Fibroblast of lung (primary cell): ENCODE measurements at places on chromosomes 7 and 10. TPM values are rescaled to one million over a fixed set of nuclear protein-coding genes. Genes with fewer than 3 reads are reported as not detected.

MRPS33 gene
- 30.6 and 40.1 TPM in 2 replicates for total RNA-seq

MYH16 gene
- not detected in 2 replicates for total RNA-seq

GRCh38 chr10:124543971-124544370 lies 82.3 kb downstream of the LHPP start:
- H3K27me3 ChIP-seq, result no peaks in the 10 kb centered on the region
- no peak overlapping the region for H3K4me3 ChIP-seq
- H3K36me3 ChIP-seq, result no peaks in the 10 kb centered on the region
- DNase-seq, result no peak
- H3K27ac ChIP-seq, result no peak overlapping the region
- no peaks in the 10 kb centered on the region for H3K4me1 ChIP-seq

DNA sequence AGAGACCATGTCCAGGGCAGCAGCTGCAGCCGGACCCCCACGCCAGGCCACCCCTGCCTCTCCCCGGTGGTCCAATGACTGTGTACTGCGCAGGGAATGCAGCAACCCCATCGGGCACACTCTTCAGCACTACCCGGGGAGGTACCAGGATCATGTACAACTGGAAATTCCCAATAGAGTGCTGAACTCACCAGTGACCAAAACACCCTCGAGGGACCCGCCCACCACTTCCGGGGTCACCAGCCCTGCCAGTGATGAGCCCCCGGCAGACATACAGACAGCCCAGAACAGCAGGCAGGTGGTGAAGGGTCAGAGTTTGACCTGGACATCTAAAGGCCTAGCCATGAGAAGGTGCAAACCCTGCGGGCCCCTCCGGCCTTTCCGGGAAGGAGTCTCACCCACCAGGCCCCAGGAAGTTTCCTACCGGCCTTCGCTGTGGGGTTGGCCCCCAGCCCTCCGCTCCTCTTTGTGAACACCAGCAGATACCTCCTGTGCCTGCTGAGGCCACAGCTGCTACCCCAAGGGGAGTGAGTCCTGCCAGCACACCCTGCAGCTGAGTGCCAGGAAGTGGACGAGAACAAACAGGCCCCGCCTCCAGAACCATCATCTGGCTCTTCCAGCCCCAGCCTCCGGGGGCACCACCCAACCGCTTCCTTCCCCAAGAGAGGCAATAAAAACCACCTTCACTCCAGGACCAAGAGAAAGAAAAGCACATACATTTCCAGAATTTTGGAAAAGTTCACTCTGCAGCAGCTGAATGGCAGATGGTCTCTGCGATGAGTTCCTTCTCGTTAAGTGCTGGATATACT lies 5.0 kb upstream of the ANKRD61 start:
- H3K27ac ChIP-seq, result no peak overlapping the region
- DNase-seq, result peak; percentile 4
- no peaks in the 10 kb centered on the region for H3K27me3 ChIP-seq
- H3K4me1 ChIP-seq, result no peaks in the 10 kb centered on the region

DNA sequence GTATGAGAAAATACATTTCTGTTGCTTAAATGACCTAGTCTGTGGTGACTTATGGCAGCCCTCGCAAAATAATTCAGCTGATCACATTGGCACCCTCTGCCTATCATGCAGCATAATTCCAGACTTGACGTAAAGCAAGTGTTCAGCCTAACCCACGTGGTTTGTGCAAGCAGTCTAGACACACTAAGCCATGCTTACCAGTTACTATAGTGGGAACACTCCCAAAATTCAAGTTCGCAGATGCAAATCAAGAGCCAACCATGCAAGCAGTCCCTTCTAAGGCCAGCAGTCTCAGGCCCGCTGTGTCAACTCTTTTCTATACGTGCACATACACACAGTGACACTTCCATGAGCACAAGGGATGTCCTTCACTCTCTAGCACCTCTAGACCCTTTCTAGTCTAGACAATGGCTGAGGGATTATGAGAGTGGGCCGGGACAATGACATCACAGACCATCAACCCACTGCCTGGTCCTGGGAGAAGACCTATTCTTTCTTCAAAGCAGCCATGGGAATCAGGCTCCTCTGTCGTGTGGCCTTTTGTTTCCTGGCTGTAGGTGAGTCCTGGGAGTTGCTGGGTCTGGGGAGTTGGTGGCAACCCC lies 29.0 kb upstream of the PRSS1 start:
- no peaks in the 10 kb centered on the region for H3K36me3 ChIP-seq
- no peaks in the 10 kb centered on the region for H3K4me1 ChIP-seq
- DNase-seq, result no peak
- no peak overlapping the region for H3K27ac ChIP-seq

DNA sequence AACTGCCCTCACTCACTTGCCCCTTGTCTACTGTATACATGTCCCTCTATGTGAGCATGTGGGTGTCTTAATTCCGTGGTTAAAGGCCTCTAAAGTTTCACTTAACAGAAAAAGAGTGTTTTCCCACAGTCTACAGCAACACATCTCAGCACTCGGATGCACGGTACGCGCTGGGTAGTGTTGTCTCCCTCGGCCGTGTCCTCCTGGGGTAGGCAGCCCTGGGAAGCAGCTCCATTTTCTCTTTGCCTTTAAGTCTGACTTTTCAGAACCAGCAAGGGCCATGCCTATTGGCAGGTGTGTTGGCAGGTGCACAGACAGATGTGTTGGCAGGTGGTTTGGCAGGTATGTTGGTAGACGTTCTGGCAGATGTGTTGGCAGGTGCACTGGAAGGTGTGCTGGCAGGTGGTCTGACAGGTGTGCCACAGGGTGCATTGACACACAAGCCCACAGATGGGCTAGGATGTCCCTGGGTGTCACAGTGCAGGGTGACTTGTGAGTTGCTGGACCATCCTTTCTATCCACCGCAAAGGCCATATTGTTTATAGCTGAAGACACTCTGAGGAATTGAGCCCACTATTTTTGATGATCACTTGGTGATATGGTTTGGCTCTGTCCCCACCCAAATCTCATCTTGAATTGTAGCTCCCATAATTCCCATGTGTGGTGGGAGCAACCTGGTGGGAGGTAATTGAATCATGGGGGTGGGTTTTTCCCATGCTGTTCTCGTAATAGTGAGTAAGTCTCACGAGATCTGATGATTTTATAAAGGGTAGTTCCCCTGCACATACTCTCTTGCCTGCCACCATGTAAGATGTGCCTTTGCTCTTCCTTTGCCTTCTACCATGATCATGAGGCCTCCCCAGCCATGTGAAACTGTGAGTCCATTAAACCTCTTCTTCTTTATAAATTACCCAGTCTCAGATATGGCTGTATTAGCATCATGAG lies 296.9 kb downstream of the TNS3 start:
- H3K27me3 ChIP-seq, result no peaks in the 10 kb centered on the region
- no peaks in the 10 kb centered on the region for H3K4me1 ChIP-seq
- H3K36me3 ChIP-seq, result peaks cover 34% of the 10 kb centered on the region
- no peak overlapping the region for H3K4me3 ChIP-seq
- no peak for DNase-seq

GRCh38 chr7:18357691-18358090 lies 137.9 kb upstream of the HDAC9 start:
- H3K4me1 ChIP-seq, result no peaks in the 10 kb centered on the region
- no peaks in the 10 kb centered on the region for H3K27me3 ChIP-seq
- no peak overlapping the region for H3K4me3 ChIP-seq
- no peak overlapping the region for H3K27ac ChIP-seq

DNA sequence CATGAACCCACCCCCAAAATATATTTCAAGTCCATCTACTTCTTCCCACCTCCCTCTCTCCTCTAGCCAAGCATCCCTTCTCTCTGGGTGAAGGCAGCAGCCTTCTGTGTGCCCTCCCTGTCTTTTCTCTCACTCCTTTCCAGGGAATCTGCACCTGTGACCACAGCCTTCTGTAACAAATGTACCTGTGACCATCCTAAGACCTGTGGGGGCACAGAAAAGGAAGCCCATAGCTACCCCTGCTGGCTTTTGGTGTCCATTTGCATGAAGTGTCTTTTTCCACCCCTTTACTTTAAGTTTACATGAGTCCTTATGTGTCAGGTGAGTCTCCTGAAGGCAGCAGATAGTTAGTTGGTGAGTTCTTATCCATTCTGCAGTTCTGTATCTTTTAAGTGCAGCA lies 2.0 kb upstream of the TBXAS1 start:
- H3K36me3 ChIP-seq, result no peaks in the 10 kb centered on the region
- no peak for DNase-seq
- no peak overlapping the region for H3K4me3 ChIP-seq
- no peak overlapping the region for H3K27ac ChIP-seq

SLIT1 gene
- under 0.01 and 0.17 TPM in 2 replicates for total RNA-seq

- H3K4me1 ChIP-seq, result no peaks in the 10 kb centered on the region
- H3K36me3 ChIP-seq, result no peaks in the 10 kb centered on the region
- H3K4me3 ChIP-seq, result no peak overlapping the region
- no peaks in the 10 kb centered on the region for H3K27me3 ChIP-seq
Observed at GRCh38 chr10:29612657-29613056, 22.1 kb downstream of the SVIL start.

- H3K4me3 ChIP-seq, result no peak overlapping the region
- no peak for DNase-seq
- H3K36me3 ChIP-seq, result no peaks in the 10 kb centered on the region
- H3K27ac ChIP-seq, result no peak overlapping the region
- H3K27me3 ChIP-seq, result no peaks in the 10 kb centered on the region
- H3K4me1 ChIP-seq, result no peaks in the 10 kb centered on the region
Observed at GRCh38 chr10:8137726-8138125, 83.2 kb downstream of the GATA3 start.

MEIG1 gene
- total RNA-seq, result 0.26 and 0.33 TPM in 2 replicates

GRCh38 chr10:14820775-14821154 lies 17.1 kb downstream of the CDNF start:
- H3K4me1 ChIP-seq, result peaks cover 2% of the 10 kb centered on the region
- no peaks in the 10 kb centered on the region for H3K36me3 ChIP-seq
- no peak overlapping the region for H3K4me3 ChIP-seq
- no peaks in the 10 kb centered on the region for H3K27me3 ChIP-seq
- H3K27ac ChIP-seq, result peak overlapping the region; percentile 73

DNA sequence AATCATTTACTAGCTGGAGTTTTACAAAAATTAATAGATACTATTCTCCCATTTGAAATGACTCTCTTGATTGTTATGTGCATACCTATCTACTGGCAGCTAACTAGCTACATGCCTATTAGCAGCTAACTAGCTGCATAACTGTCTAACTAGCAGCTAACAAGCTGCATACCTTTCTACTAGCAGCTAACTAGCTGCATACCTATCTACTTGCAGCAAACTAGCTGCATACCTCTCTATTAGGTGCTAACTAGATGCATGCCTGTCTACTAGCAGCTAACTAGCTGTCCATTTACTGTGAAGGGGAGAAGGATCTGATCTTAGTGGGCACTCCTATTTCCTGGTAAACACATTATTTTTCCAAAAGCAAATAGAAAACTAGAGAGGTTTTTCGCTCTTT lies 439.4 kb upstream of the PFKP start:
- H3K27ac ChIP-seq, result no peak overlapping the region
- no peak for DNase-seq
- no peak overlapping the region for H3K4me3 ChIP-seq
- H3K36me3 ChIP-seq, result no peaks in the 10 kb centered on the region
- H3K27me3 ChIP-seq, result no peaks in the 10 kb centered on the region

STEAP1B gene
- 10.3 and 14.7 TPM in 2 replicates for total RNA-seq

DNA sequence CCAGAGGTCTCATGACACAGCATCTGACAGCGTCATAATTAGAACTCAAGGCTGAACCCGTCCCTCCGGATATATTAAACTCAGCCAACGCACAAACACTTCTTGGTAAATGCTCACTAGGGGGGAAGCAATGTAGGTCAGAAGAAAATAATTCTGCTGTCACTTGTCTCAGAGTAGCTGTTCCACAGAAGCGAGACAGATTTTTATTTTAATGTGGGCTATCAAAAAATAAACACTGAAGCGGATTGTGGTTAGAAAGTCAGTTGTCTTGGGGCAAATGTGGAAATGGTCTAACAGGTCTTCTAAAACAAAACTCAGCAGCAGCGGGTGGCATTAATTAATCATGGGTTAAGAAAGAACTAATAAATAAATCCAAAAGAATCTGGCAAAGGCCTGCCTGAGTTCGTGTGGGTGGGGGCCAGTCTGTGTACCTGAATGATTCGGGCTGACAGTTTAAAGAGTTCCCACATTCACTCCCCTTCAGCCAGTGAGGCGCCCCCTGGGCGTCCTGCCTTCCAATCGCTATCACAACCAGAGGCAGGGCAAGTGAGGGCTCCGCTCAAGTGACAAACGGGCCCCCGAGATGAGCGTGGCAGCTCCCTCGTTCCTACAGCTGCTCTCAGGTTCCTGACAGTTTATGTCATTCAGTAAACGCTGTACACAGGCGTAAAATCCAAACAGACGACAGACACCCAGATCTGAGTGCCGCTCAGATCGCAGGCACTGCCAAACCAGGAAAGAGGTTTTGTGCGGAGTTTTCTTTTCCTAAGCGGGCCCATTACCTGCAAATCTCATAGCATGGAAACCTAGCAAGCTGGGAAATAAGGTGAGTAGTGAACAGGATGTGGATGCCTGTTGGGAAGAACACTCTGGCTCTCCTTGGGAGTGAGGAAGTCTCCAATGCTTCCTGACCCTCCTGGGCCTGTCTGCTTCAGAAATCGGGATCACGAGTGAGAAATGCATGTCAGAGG lies 52.9 kb downstream of the NRAP start:
- H3K27me3 ChIP-seq, result no peaks in the 10 kb centered on the region
- peak; percentile 59 for DNase-seq
- no peak overlapping the region for H3K27ac ChIP-seq
- no peak overlapping the region for H3K4me3 ChIP-seq
- no peaks in the 10 kb centered on the region for H3K4me1 ChIP-seq
- H3K36me3 ChIP-seq, result no peaks in the 10 kb centered on the region

GRCh38 chr7:20275637-20276036 lies 55.1 kb upstream of the ITGB8 start:
- no peak overlapping the region for H3K4me3 ChIP-seq
- no peak for DNase-seq
- H3K4me1 ChIP-seq, result no peaks in the 10 kb centered on the region
- no peak overlapping the region for H3K27ac ChIP-seq
- no peaks in the 10 kb centered on the region for H3K36me3 ChIP-seq

AKR1E2 gene
- total RNA-seq, result 5.6 and 11.7 TPM in 2 replicates

DNA sequence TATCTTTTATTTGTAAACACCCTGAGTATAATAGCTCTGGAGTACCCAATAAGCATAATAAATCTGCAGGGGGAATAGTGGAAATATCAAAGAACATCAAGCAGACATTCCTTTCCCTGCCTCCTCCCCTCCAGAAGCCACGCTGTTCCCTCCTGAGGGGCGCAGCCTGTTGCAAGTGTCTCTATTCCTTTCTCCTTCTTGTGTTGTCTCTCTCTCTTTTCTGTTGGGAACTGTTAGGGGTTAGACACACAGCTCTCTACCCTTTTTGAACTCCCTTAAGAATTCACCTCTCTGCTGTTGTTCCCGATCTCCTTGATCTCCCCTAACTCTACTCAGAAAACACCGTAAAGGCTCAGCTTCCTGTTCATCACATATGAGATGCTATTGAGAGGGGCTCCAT lies 178.0 kb upstream of the FZD1 start:
- no peak overlapping the region for H3K4me3 ChIP-seq
- H3K4me1 ChIP-seq, result peaks cover 5% of the 10 kb centered on the region
- no peaks in the 10 kb centered on the region for H3K36me3 ChIP-seq
- no peak for DNase-seq
- H3K27ac ChIP-seq, result no peak overlapping the region
- no peaks in the 10 kb centered on the region for H3K27me3 ChIP-seq

GRCh38 chr10:47090903-47091302 lies 179.7 kb downstream of the PTPN20 start:
- H3K4me1 ChIP-seq, result no peaks in the 10 kb centered on the region
- no peak overlapping the region for H3K4me3 ChIP-seq
- H3K27me3 ChIP-seq, result no peaks in the 10 kb centered on the region
- no peak for DNase-seq
- H3K36me3 ChIP-seq, result no peaks in the 10 kb centered on the region

- H3K36me3 ChIP-seq, result no peaks in the 10 kb centered on the region
- no peak overlapping the region for H3K27ac ChIP-seq
- no peaks in the 10 kb centered on the region for H3K4me1 ChIP-seq
- H3K4me3 ChIP-seq, result no peak overlapping the region
- no peaks in the 10 kb centered on the region for H3K27me3 ChIP-seq
- DNase-seq, result peak; percentile 24
Observed at GRCh38 chr10:74227697-74228424, 76.8 kb downstream of the ADK start.
